A172 (cell line): ENCODE measurements at places on chromosomes 3 and 15. TPM values are rescaled to one million over a fixed set of nuclear protein-coding genes. Genes with fewer than 3 reads are reported as not detected.
A peak's percentile ranks its signal among the peaks of the same experiment; 100 is the strongest.

DNA sequence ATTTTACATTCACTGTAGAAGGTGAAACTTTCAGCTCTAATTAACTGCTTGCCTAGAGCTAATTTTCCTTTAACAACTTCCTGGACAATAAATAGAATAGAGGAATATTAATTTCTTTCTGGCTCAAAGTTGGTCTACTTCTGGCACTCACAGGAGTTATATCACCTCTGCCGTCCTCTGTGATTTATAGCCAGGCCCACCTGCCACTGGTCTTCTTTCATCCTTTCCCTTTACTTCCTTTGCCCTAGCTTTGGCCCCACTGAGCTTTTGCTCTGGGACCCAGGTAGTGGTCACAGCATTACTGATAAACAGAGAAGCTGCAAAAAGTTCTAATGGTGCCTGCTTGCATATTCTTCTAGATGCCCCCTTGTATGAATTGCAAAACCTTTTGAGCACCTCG lies 49.3 kb upstream of the ABHD10 start:
- DNase-seq, result no peak

DNA sequence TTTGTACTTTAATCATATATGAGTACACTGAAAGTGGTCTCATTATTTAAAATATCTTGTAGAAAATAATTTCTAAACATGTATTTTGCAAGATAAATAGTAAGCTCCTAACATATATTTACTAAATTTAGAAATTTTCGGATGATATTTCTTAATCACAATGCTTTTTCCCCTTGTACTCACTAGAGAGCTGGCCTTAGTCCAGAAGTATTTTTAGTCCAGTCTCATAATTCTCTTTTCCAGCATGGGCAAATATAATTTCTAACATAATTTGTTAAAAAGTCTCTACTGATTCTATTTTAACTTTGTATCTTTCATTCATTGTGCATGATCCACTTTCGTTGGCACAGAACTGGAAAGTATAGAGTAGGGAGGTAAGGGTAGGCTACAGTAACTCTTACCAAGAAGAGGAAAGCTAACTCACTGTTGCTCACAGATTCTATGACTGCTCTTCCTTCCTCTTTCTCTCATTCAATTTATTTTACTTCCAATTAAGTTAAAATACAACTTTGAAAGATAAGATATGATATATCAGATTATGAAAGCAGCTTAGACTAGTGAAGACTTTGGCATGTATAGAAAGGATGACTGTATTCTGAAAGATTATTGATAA lies 39.3 kb downstream of the FGF7 start:
- DNase-seq, result no peak

GRCh38 chr3:194003114-194004057 lies 132.6 kb upstream of the HES1 start:
- DNase-seq, result peak; percentile 93

DNA sequence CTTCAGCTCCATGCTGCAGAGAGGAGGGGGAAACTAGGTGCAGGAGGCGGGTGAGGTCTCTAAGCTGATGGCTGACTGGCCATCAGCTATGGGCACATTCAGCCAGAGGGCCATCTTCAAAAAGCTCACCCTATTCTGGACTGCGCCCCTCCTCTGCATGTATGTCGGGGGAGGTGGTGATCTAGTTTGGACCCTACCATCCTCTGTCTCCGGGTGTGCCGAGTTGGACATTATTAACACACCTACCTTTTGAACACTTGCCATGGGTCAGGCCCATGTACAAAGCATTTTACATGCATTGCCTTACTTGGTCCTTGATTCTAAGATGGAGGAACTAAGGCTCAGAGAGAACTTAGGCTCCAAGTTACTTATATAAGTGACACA lies 1.4 kb downstream of the NISCH start:
- DNase-seq, result no peak

- DNase-seq, result no peak
Measured at GRCh38 chr15:26455828-26456227, 317.0 kb downstream of the GABRB3 start.

POLQ gene
- 13.8 and 14.9 TPM in 2 replicates for total RNA-seq

DNA sequence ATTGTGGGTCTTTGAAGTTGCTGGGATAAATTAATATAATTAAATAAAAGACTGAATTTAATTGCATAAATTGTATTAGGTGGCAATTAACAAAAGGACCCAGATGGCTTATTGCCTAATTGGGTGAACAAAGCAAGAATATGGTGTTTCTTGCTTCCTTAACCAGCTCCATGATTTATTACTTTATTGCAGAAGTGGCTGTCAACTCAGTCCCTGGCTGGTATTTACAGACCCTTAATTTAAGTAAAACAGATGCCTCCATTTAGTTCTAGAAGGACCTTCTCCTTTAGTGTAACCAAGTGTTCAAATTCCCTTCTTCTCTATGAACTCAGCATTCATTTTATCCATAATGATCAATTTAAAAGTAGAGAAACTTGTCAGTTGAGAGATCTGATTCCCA lies 35.1 kb downstream of the DPH3 start:
- no peak for DNase-seq

GRCh38 chr3:171026597-171027293 lies at the start of gene SLC2A2:
Gene SLC2A2 (minus strand): TSS chr3:171026720. CDS start chr3:171026670, 50 bp downstream.
- DNase-seq, result no peak

- DNase-seq, result no peak
Measured at GRCh38 chr3:9777694-9778021, 7.9 kb upstream of the CAMK1 start.

TRIM42 gene
- total RNA-seq, result not detected in 2 replicates

DNA sequence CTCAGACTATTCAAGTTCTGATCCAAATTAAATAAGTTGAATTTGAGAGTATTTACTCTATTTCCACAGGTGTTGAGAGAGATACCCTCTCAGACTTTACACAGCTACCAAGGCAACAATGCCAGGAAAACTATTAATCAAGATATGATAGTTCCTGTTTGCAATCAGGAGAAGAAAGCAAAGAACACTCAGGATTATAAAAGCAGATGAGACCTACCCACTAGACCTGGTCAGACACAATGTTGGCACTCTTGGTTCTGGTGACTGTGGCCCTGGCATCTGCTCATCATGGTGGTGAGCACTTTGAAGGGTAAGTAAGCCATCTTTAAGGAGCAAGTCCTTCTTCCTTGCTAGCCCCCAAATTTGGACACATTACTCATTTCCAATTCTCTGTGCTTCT lies at the start of gene CPB1:
Gene CPB1, plus strand, starts transcription at position 227 of the 400 bp plus-strand sequence. Its CDS starts 13 bp downstream, at position 240.
- DNase-seq, result no peak

GRCh38 chr15:31330111-31330785 lies 3.6 kb downstream of the KLF13 start:
- DNase-seq, result no peak

DNA sequence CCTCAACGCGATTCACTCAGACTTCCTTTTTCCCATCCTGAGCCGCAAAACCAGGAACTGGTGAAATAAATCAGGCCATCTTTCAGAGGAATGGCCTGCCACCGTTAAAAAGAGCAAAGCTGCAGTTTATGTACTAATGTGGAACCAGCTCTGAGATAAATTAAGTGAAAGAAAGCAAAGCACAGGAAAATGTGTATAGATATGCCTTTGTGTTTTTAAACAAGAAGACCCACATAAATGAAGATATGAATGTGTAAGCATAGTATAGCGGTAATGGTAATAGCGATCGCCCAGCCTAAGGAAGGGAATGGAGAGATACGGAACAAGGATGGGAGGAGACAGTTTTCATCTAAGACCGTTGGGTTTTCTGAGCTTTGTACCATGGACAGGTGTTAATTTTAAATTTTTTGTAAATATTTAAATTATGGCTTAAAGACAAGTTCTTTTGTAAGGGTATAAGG lies 30.8 kb upstream of the RPN1 start:
- DNase-seq, result no peak

GRCh38 chr3:136730595-136731273 lies 21.4 kb downstream of the STAG1 start:
- no peak for DNase-seq
